Effector CD4-positive, alpha-beta T cell (primary cell): ENCODE measurements at places on chromosomes 5 and 9.

- no peak for DNase-seq
These were observed 98.6 kb upstream of the HMHB1 start for GRCh38 chr5:143713047-143714003.

DNA sequence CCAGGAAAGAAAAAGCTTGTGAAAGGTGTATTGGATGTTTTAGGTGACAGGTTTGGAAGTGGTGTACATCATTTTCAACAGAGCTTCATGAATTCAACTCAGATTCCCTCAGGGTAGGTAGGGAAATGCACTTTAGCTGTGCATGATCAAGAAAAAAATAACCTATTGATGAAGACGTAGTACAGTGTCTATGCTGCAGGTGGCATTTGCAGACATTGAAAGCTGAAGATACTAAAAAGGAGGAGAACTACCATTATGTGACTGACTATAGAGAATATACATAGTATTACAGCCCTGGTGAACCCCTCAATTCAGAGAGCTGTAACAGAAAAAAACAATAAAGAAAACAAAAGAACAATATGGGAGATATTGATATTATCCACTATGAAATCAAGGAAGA, 2344.7 kb upstream of the ACO1 start:
- no peak for DNase-seq

DNA sequence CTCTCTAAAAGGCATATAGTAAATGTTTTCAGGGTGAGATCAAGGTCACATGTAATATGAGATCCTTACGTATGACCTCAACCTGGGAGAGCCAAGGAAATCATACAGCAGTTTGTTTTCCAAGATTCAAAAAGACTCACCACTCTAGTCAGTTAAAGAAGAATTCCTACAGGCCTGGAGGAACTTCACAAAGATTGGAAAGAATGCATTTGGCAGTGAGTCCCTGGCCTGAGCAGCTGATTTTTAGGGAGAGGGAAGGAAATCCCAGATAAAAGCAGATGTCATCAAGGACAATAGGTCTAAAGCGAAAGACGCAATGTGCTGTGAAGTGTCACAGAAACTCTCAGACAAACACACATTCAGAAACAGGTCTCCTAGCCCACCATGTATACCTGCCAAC, 424.0 kb upstream of the ZNF462 start:
- DNase-seq, result no peak

DNA sequence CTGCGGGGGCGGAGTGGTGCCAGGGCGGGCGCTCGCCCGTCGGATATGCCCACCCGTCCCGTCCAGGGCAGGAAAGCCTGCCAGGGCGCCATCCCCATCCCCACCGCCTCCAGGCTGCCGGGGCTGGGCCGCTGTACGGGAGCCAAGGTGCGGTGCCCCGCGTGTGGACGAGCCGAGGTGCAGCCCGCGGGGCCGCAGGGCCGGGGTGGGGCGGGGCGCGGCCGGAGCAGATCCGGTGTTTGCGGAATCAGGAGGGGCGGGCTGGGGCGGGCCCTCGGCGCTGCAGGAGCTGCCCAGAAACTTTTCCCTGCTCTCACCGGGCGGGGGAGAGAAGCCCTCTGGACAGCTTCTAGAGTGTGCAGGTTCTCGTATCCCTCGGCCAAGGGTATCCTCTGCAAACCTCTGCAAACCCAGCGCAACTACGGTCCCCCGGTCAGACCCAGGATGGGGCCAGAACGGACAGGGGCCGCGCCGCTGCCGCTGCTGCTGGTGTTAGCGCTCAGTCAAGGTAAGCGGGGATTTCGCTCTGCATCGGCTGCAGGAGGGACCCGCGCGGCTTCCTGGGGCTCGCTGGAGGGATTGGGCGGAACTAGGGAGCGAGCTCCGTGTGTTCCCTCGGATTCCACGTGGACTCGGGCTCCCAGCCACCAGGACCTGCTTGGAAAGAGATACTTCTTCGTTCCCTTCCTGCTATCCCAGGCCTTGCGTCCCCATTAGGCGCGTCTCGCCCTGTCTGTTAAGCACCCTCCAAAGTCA, at the start of gene ITGA2:
ITGA2 (plus strand) TSS at position 328 of the 756 bp plus-strand sequence; CDS start at position 445, 117 bp downstream.
- DNase-seq, result no peak

- DNase-seq, result no peak
These were observed 302.7 kb upstream of the RFX3 start for GRCh38 chr9:3828495-3828894.

DNA sequence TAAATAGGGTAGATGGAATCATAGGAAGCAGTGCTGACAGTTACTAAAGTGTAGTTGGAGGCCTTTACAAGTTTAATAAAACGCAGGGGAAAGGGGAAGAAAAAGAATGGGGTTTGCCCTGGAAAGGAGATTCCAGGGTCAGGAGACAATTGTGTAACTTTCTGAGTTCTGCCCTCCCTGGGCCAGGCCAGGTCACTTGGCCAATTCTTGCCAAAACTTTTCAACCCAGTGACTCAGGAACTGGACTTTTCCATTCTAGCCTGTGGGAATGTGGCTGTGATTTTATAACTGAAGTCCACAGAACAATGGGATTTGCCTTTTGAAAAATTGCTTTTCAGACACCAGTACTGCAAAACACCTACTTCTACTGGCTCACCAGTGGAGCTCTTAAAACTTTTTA, 289.8 kb upstream of the ANKRD55 start:
- DNase-seq, result no peak

DNA sequence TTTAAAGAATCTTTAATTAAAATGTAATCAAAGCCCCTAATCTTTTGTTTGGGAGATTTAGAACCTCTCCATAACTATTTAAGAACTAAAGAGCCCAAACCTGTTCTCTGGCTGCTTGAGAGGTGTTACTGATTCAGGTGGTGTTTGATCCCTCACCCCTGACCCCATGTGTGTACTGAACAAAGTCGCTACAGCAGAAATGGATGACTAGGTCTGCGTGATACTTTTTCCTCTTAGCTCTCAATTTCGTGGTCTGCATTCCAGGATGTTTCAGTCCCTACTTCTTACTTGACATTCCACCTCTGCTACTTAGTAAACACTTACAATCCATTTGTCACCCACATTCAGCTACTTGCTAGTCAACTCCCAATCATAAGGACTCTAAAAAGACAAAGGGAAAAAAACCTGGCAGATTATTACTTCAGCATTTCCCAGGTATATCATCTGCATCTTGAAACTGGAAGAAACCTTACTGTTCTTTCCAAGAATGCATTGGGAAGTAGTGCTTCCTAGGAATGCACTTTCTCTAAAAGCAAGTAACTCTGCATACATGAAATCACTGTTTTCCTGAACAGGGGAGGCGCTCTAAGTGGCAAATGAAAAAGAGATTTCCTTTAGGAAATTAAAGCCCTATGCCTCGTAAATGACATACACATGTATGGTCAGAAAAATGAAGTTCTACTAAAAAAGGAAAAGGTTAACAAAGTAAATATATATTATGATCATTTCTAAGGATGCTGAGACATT, 1091.6 kb downstream of the PTPRD start:
- DNase-seq, result no peak

GRCh38 chr5:79845448-79846197, 145.4 kb downstream of the MTX3 start:
- no peak for DNase-seq

- DNase-seq, result peak; percentile 69
These were observed 2.4 kb upstream of the VAV2 start for GRCh38 chr9:133994353-133995011.

DNA sequence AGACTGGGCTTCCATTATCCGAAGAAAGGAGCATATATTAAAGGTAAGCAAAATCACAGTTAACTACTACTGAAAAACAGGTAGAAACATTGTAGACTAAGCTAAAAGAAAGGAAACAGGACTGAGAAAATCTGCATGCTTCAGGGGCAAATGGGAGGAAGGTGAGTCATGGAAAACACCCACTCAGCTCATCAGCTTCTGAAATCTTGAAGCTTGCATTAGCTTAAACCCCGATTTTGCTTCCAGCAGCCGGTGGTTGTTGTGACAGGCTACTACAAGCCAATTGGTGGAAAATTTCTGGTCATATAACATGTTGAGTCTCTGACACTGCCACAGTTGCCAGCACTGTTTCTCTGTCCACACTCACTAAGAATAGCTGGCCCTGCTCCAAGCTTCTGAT, 179.6 kb upstream of the PUM3 start:
- DNase-seq, result no peak

GRCh38 chr9:33170464-33171415, 3.6 kb upstream of the B4GALT1 start:
- DNase-seq, result no peak

DNA sequence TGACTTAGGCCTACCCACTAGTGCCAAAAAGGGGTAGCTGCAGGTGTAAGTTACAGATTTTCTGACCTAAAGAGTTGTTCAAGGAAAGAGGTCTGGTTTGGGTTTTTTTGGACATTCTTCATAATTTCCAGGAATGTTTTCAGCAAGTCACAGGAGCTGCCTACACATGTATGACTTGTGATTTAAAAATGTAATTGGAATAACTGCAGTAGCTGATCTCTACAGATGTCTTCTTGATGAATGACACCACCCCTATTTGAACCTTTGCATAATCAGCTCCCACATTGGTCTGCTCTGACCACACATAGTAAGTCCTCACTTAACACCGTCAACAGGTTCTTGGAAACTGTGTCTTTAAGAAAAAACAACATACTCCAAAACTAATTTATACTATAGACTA, 481.4 kb downstream of the RASEF start:
- no peak for DNase-seq

- DNase-seq, result no peak
These were observed 206.1 kb downstream of the TUSC1 start for GRCh38 chr9:25472085-25472607.

DNA sequence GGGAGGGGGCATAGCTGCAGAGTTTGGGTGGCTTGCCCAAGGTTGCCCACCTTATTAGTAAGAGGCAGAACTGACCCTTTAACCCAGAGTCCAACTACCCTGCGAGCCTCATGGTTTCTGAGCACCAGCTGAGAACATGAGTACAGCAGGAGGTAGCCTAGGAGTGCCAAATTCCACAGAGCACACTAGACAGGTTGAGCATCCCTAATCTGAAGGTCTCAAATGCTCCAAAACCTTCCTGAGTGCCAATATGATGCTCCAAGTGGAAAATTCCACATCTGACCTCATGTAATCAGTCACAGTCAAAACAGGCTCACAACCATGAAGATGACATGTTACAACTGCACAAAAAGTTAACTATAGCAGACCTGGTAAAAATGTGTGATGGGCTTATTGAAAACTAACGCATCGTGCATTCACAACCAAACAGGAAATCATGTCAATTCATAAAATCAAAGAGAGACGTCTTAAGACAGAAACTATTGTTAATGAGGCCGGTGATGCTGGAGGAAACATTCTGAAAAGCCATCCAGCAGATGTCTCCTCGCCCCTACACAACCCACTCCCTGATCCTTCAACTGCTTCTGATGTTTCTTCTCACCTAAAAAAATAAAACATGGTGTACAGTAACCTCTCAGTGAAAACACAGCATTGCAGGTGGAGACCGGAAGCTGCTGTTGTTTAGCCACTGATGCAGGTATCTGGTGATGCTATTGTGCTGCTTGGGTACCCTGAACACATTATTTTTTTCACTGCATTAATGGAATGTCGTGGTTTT, 25.0 kb downstream of the PTCH1 start:
- no peak for DNase-seq

- DNase-seq, result no peak
These were observed 102.6 kb downstream of the ARHGAP26 start for GRCh38 chr5:142872795-142873194.

- DNase-seq, result no peak
These were observed 449.7 kb upstream of the MPDZ start for GRCh38 chr9:13728917-13729811.

DNA sequence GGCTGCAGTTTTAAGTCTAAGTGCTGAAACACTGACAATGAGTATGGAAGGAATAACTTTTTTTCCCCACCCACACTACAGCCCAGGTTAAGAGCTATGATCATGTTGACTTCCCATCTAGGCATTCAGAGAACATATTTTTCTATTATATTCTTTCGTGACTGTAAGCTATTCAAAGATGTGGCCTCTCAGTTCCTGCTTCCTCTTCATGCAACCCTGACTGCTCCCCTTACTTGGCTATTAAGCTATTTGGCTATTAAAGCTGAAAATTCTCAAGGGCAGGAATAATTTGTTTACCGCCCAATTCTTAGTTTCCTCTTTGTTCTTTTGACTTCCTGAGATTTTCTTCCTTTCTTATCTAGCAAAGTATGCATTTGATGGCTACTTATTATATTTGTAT, 18.6 kb upstream of the ALDH1A1 start:
- no peak for DNase-seq

DNA sequence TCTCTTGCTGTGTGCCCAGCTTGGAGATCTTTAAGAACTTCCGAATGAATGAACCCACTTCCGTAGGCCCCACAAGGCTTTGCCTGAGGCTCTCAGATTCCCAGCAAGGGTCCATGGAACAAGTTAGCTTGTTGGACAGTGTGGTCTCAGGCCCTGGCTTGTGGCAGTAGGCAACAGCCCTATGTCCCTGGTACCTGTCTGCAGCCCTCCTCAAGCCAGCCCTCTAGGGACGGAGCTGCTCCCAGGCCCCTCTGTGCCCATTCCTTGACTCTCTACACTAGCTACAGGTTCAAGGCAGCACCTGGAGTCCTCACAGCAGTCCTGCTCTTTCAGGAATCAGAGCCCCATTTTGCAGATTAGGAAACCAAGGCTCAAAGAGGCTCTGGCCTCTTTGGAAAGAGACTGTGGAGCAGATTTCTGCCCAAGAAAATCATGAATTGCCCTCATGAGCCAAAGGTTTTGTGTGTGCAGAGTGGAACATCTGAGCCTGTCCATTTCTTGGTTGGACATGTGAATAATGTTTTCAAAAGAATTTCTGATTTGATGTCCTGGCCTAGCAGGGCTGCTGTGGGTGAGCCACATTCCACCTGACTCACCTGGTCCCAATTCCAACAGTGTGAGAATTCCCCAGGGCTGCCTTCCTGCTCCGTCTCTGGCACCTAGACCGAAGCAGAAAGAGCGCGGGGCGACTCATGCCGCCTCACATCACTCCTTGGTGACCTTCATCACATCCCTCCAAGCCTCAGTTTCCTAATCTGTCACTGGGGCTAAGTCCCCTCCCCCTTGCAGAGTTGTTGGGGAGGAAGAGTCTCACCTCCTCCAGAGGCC, 131.7 kb downstream of the BARX1 start:
- no peak for DNase-seq

- DNase-seq, result peak; percentile 9
These were observed 93.7 kb downstream of the PDE4D start for GRCh38 chr5:59799668-59800346.

DNA sequence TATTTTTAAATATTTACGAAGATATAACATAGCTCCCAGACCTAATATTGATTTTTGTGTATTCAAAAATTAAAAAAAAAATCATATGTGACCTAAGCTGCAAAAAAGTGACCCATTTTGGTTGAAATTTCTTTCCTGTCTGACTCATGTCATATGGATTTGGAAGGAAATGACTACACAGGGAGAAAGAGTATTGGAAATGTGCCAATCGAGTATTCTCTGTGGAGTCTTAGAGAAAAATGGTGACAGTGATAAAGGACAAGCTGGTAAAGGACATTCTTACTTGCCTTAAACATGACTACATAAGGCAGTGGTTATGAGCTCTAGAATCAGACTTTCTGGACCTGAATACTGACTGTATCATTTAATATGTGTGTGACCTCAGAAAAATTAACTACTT, 262.9 kb upstream of the PTPRD start:
- DNase-seq, result no peak
